ENCODE measurements at places on chromosomes 11 and 22.

DNA sequence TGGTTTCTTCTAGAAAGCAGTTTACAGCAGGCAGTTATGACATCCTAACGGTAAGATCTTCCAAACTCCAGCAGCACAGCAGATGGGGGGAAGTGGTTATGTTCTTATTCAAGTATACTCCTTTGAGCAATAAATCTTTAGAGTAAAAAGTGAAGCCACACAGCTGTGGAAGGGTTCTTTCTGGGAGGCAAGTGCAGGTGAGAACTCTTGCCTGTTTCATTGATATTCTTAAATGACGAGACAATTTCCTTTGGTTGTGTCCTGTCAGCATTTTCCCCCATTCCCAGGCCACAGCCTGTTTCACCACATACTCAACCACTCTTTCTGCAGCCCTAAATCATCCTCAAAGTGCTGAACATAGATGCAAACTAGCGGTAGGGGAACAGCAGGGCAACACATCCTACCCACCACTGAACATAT is 207.3 kb upstream of the MTNR1B start:
- DNase-seq: no peak

DNA sequence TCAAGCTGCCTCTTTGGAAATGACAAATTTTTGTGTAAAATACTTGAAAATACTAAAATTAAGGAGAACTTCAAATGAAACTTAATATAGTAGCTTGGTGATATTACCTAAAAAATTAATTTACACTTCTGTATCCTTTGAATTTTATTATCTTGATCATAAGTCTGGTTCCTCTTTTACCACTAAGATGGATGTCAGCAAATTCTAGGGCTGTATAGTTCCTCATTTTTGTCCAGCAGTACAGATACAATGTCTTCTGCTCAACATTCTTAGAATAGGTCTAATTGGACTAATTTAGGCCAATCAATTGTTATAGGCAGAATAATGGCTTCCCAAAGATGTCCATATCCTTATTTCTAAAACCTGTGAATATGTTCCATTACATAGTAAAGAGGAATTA is 1298.0 kb upstream of the RAG2 start:
- DNase-seq: no peak

DNA sequence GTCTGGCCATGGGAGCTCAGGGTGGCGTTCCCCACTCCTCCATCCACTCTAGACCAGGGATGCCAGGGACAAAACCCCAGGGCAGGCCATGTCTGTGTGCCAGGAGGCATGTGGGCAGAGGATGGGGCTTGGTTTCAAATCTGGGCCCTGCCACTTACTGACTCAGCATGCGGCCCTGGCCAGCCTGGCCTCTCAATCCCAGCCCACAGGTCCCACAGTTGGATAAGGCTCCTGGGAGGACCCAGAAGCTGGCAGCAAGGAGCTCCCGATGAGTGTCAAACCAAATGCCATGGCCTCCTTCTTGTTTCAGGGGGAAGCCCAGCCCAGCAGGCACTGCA is 1290.4 kb downstream of the BRD1 start:
- no peak for DNase-seq

GRCh38 chr11:44149651-44150050 is 54.2 kb downstream of the EXT2 start:
- peak; percentile 10 for DNase-seq

- peak; percentile 3 for DNase-seq
Measured at GRCh38 chr11:115869780-115870431, 365.7 kb upstream of the CADM1 start.
